ENCODE measurements at places on chromosomes 2 and 18.

DNA sequence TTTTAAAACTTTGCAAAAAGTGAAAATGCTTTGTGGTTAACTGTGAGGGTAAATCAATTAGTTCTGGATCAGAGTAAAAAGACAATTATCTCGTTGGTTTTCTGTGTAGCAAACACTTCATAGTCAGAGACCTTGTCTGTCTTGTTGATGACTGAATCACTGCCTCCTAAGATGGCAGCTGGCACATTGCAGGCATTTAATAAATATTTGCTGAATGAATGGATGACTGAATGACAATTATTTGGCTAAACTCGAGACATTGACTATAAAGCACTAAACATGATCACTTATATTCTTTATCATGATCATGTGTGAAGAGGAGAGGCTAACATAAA, 96.2 kb downstream of the MAIP1 start:
- DNase-seq, result no peak

DNA sequence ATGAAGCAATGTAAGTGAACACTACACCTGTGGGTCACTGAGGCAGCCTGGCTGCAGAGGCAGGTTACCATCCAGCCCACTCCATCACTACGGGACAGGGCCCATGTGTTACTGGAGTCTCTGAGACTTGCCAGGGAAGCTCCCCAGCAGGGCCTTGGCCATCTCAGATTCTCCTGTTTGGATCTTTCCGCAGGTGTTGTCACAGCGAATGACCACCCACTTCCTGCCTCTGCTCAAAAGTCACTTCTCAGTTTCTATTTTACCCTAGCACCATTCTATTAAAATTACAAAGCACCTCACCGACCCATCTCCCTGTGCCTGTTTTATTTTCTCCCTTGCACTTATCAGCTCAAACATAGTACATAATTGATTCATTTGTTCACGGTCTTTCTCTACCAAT, 34.5 kb upstream of the L3MBTL4 start:
- no peak for DNase-seq

DNA sequence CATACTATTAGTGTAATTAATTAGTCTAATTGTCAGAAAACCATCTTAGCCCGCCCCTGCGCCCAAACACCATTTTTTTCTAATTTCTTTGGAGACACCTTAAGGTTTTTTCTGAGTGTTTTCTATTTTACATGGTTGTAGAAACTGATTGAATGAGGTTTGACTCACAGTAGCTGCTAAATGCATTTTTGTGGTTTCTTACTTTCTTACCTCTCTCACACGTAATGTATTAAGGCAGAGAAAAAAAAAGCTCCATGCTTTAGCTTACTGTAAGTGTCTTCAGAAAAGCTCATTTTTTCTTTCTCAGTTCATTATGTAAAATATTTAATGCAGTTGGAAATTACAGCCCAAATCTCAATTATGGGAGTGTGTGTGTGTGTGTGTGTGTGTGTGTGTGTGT, 548.5 kb upstream of the LRRTM4 start:
- DNase-seq, result no peak

- no peak for DNase-seq
Measured at GRCh38 chr2:19320813-19321212, 37.6 kb downstream of the OSR1 start.

DNA sequence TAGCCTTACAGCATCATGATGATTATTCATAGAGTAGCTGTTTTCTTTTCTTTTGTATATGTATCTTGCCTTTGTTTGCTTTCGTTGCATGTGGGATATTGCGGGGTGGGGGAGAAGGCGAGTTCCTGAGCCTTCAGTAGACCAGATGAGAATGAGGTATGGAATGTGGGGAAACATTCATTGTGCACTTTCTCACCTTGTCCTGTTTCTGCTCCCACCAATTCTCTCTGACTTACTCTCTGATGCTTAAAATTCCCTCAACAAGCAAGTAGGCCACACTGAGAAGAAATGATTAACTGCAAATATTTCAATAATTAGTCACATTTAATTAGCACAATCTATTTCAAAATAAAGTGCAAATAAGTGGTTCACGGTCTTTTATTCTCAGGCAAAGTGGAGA, 31.0 kb downstream of the GKN2 start:
- DNase-seq, result no peak

DNA sequence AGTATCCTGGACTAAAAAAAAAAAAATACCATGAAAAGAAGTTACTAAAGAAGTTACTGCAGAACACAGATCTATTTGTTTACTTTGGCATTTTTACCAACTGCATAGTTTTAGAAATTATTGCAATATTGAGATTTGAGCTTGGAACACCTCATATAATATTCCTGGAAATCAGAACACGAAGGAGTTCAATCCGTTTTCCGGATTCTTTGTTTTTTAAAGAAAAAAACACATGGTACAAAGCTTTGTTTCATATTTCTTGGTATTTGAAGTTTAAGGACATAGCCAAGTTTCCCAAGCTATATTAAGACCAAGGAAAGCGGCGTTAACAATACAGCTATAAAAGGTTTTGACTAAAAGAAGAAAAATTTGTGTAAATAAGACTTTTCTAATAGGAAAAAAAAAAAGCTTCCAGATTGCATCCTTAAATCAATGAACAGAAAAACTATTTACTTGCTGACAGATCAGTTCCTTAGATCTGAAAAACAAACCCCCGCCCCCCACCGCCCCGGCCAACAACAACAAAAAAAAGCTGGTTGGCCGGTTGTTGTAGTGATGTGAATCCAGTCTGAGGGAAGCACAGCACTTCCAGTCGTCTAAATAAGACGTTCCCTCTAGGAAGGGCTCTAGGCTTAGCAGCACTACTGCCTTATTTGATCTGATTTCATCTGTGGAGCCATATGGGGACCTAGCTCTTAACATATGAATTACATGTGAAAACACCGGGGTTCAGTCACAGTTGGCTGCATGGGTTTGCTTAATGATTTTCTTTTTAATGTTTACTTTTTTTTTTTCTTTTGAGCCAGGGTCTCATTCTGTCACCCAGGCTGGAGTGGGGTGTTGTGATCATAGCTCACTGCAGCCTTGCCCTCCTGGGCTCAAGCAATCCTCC, 2.5 kb upstream of the RHOB start:
- no peak for DNase-seq

- DNase-seq, result no peak
Measured at GRCh38 chr2:204885747-204886146, 340.5 kb downstream of the PARD3B start.

DNA sequence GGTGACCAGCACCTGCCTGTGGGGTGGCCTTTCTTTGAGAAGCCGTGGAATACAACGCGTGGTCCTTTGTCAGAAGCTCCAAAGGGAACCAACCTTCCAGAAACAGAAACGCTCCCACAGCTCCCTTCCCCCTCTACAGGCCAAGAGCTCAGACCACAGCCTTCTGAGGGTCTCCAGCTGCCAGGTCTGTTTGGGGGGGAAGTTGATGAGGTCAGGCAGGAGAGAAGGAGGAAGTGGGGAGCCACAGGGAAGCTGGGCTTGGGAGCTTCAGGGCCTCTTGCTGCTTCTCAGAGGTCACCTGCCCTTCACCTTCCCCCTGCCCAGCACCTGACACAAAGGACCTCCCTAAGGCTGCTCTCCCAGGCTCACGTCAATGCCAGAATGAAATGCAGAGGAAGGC, 287.7 kb upstream of the ID2 start:
- DNase-seq, result no peak

- DNase-seq, result no peak
Measured at GRCh38 chr2:207681431-207681830, 30.0 kb upstream of the CCNYL1 start.

- no peak for DNase-seq
Measured at GRCh38 chr18:13611601-13612195, 114.7 kb downstream of the FAM210A start.

DNA sequence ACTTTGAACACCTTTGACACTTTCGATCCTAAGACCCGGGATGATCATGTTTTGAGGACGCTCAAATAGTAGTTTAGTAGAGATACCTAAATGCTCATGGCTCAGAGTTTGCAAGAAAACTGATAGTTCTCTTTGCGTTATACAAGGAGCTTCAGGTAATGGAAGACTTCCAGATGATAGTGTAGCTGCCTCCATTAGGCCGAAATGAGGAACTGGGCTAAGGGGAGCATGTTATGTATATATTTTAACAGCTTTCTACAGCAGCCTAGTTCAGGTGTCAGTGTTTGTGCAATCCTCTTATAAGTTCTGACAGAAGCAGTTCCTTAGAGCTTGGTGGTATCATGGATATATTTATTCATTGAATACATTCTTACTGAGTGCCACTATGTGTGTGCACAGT, 126.7 kb upstream of the EPC2 start:
- DNase-seq, result no peak

- no peak for DNase-seq
Measured at GRCh38 chr18:35438480-35439234, 59.1 kb downstream of the INO80C start.

- no peak for DNase-seq
Measured at GRCh38 chr18:6537475-6537874, 122.8 kb upstream of the L3MBTL4 start.

DNA sequence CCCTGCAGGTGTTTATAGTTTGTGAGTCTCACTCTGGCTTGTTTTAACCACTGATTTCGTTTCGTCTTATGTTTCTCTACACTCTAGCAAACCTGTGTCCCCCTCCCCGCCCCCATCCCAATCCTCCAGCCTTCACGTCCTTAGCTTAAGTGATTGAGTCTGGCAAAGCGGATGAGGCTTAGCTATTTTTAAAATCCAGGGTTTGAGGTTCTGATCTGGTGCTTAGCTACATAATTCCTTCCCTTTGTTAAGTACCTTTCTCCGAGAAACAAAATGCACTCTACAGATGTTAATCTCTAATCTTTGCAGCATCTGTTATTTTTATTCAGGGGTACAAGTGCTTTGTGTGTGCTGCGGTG, 7.8 kb downstream of the AGAP1 start:
- no peak for DNase-seq

DNA sequence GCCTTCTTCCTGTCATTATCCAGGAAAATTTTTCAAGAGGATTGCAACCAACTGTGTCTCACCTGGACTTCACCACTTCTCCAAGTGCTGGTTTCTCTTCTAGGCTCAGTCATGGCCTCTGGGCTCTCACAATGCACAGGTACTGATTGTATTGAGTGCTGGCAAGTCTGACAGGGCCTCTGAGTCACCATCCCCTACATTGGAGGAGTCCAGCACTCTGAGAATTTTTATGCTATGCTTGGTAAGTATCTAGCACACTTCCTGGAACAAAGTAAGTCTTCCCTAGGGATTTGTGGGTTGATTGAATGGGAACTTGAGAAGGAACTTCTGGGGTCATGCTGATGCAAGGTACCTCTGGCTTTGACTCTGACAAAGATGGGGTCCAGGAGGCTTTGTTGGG, 147.2 kb upstream of the CELF4 start:
- DNase-seq, result no peak

- DNase-seq, result no peak
Measured at GRCh38 chr2:54709336-54709809, 14.1 kb upstream of the EML6 start.

- DNase-seq, result no peak
Measured at GRCh38 chr2:45554073-45554741, 56.9 kb downstream of the SRBD1 start.

- DNase-seq, result no peak
Measured at GRCh38 chr2:207161247-207162123, 4.3 kb downstream of the KLF7 start.

DNA sequence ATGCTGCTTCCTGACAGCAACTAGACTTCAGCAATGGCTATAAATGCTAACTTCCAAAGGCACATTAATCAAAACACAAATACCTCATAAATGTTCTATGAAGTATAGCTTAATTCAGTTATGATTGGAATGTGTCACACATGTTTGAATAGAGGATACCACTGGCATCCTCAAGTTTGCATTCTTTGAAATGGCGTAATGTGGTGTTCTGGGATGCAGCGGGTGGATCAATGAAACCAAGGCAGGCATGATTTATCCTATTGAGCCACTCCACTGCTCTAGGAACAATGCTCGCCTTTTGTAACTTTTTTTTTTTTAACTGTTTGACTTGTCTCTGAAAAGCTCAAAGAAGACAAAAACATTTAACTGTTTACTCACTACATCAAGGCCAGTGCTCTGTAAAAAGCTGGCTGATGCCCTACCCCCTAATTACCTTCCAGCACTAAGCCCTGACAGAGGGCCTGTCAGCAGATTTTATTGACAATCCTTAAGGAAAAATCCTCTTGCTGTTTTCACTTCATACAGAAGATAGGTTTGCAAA, 278.8 kb upstream of the SESTD1 start:
- DNase-seq, result no peak

DNA sequence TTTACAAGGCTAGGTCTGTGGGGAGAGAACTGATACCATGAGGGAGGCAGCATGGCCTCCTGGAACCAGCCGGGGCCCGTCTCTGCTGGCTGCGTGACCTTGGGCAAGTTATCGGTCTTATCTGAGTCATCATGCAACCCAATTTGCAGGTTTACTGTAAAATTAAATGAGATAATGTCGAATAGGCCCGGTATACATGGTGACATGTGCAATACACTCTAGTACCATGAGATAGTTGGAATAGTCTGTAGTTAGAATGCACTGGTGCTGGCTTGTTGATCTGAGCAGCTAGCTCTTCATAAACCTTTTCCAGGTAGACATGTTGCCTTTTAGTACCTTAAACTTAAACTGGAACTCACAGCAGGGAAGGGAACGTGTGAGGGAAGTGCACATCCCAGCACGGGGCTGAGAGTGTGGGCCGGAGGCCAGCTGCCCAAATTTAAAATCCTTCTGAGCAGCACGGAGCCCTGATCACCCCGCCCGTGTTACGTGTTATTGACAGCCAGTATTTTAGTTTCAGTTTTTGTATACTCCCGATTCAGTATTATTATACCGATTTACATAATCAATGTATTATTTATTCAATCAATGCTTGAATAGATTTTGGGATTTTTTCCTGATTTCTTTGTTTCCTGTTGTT, 72.4 kb upstream of the HS6ST1 start:
- no peak for DNase-seq

GRCh38 chr2:210546424-210547208, 9.8 kb upstream of the CPS1 start:
- DNase-seq, result no peak

GRCh38 chr2:40488927-40489677, 37.2 kb upstream of the SLC8A1 start:
- DNase-seq, result no peak

GRCh38 chr18:70641156-70641775, 352.4 kb downstream of the SOCS6 start:
- no peak for DNase-seq

GRCh38 chr18:60157810-60158209, 214.8 kb downstream of the MC4R start:
- DNase-seq, result no peak

- no peak for DNase-seq
Measured at GRCh38 chr2:151198645-151199044, 63.0 kb downstream of the RBM43 start.

GRCh38 chr2:162241571-162241970, 1.7 kb downstream of the FAP start:
- no peak for DNase-seq

DNA sequence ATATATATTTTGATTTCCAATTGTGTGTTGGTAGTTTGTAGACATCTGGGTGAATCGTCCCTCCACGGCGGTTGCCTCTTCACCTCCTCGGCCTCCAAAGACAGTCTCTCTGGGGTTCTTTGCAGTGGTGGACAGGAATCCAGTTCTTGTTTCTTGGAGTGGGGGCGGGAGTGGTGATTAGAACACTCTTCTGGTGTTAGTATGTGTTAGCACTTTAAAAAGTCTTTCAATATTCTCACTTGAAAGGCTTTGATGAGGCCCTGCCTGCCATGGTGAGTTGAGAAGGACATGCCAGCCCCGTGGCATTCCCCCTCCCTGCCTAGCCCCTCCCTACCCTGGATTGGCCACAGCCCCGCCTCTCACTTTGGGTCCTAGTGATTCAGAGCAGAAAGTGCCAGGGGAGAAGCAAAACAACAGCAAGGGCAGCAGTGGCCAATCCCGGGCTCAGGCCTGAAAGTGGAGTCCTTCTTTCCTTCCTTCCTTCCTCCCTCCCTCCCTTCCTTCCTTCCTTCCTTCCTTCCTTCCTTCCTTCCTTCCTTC, 316.8 kb upstream of the HS6ST1 start:
- no peak for DNase-seq

All from activated CD4-positive, alpha-beta T cell treated with anti-CD3 and anti-CD28 coated beads for 1 hour (primary cell).